A549 treated with CpdA at 1 μM for 4 hours (cell line): ENCODE measurements at places on chromosomes 7 and 10. TPM values are rescaled to one million over a fixed set of nuclear protein-coding genes. Genes with fewer than 3 reads are reported as not detected.

Gene LRRD1
- total RNA-seq: not detected in 5 replicates

Gene CXCL12
- 0.11 to 0.23 TPM (median 0.16 TPM) in 5 replicates for total RNA-seq

Gene CALU
- total RNA-seq: 131 to 217 TPM (median 157 TPM) in 5 replicates

Gene TMEM120A
- 33.0 to 44.3 TPM (median 42.8 TPM) in 5 replicates for total RNA-seq

Gene PNLIPRP1
- total RNA-seq: not detected in 5 replicates

Gene SYNPO2L
- total RNA-seq: 0.03 TPM in 1 of 5 replicates, not detected in the others

Gene SLC35G1
- total RNA-seq: 8.3 to 10.3 TPM (median 9.6 TPM) in 5 replicates

Gene CFAP46
- 1.0 to 1.5 TPM (median 1.3 TPM) in 5 replicates for total RNA-seq

Gene GNGT1
- 0.11 TPM in 1 of 5 replicates, not detected in the others for total RNA-seq

Gene ADAMTS14
- 0.07 to 0.13 TPM (median 0.10 TPM) in 5 replicates for total RNA-seq

Gene LANCL2
- total RNA-seq: 13.7 to 16.2 TPM (median 14.2 TPM) in 5 replicates

Gene PRRT4
- total RNA-seq: 0.34 to 0.63 TPM (median 0.41 TPM) in 5 replicates

Gene MMD2
- total RNA-seq: not detected in 5 replicates

Gene DGKI
- total RNA-seq: 0.24 to 0.59 TPM (median 0.31 TPM) in 5 replicates

Gene DNA2
- 9.7 to 12.6 TPM (median 10.2 TPM) in 5 replicates for total RNA-seq

Gene CUZD1
- 1.1 to 1.9 TPM (median 1.4 TPM) in 5 replicates for total RNA-seq

Gene PPP1R17
- total RNA-seq: not detected in 5 replicates

Gene FOXP2
- not detected in 5 replicates for total RNA-seq

Gene OPN4
- not detected in 5 replicates for total RNA-seq

Gene CCL24
- total RNA-seq: not detected in 5 replicates

Gene ENO4
- total RNA-seq: 0.19 to 0.51 TPM (median 0.34 TPM) in 5 replicates

Gene NPC1L1
- 0.05 to 0.13 TPM (median 0.06 TPM) in 4 of 5 replicates, not detected in the other for total RNA-seq

Gene AUTS2
- 2.9 to 4.8 TPM (median 4.2 TPM) in 5 replicates for total RNA-seq

Gene SAMD9L
- total RNA-seq: 0.47 to 1.0 TPM (median 0.75 TPM) in 5 replicates

Gene NAPEPLD
- 4.1 to 6.1 TPM (median 4.6 TPM) in 5 replicates for total RNA-seq

Gene PAPOLB
- not detected in 5 replicates for total RNA-seq

Gene CALML5
- not detected in 5 replicates for total RNA-seq

Gene PPA1
- total RNA-seq: 179 to 224 TPM (median 197 TPM) in 5 replicates

Gene TRPV5
- not detected in 5 replicates for total RNA-seq

Gene SORCS1
- total RNA-seq: not detected in 5 replicates

Gene ASZ1
- not detected in 5 replicates for total RNA-seq

Gene NUTM2A
- total RNA-seq: 0.07 to 0.16 TPM (median 0.10 TPM) in 4 of 5 replicates, not detected in the other

Gene H2BK1
- not detected in 5 replicates for total RNA-seq

Gene NUTM2D
- total RNA-seq: 1.1 to 1.5 TPM (median 1.4 TPM) in 5 replicates

Gene ANXA8L1
- total RNA-seq: 80.3 to 122 TPM (median 96.8 TPM) in 5 replicates

Gene CLDN3
- 1.4 to 3.8 TPM (median 3.1 TPM) in 5 replicates for total RNA-seq

Gene OR13A1
- not detected in 5 replicates for total RNA-seq

Gene UPK3BL1
- total RNA-seq: 8.6 to 16.5 TPM (median 13.2 TPM) in 5 replicates

Gene TACR2
- 0.14 to 0.17 TPM (median 0.16 TPM) in 4 of 5 replicates, not detected in the other for total RNA-seq

Gene IDE
- total RNA-seq: 18.7 to 29.1 TPM (median 24.1 TPM) in 5 replicates

Gene MMP21
- 0.13 TPM in 1 of 5 replicates, not detected in the others for total RNA-seq

Gene NFE2L3
- total RNA-seq: 8.3 to 11.3 TPM (median 9.4 TPM) in 5 replicates

Gene BLNK
- not detected in 5 replicates for total RNA-seq

Gene DPYSL4
- total RNA-seq: 14.3 to 20.5 TPM (median 19.1 TPM) in 5 replicates

Gene SAMD9
- 3.9 to 9.5 TPM (median 6.5 TPM) in 5 replicates for total RNA-seq

Gene LRRC17
- 0.07 to 0.12 TPM (median 0.07 TPM) in 3 of 5 replicates, not detected in the others for total RNA-seq
